ENCODE measurements at places on chromosomes 5 and 9. TPM values are rescaled to one million over a fixed set of nuclear protein-coding genes. Genes with fewer than 3 reads are reported as not detected.

DNA sequence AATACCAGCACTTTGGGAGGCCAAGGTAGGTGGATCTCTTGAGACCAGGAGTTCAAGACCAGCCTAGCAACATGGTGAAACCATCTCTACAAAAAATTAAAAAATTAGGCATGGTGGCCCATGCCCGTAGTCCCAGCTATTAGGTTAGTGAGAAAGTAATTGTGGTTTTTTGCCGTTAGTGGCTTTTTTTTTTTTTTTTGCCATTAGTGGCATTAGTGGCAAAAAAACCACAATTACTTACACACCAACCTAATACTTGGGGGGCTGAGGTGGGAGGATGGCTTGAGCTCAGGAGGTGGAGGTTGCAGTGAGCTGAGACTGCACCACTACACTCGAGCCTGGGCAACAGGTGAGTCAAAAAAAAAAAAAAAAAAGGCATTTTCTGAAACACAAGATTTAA is 27.8 kb downstream of the MLANA start:
- H3K27me3 ChIP-seq, result no peaks in the 10 kb centered on the region
- no peaks in the 10 kb centered on the region for H3K36me3 ChIP-seq
- no peak for DNase-seq

LRRC70 gene
- 4.2 TPM for total RNA-seq

GABRA1 gene
- total RNA-seq, result not detected

DNA sequence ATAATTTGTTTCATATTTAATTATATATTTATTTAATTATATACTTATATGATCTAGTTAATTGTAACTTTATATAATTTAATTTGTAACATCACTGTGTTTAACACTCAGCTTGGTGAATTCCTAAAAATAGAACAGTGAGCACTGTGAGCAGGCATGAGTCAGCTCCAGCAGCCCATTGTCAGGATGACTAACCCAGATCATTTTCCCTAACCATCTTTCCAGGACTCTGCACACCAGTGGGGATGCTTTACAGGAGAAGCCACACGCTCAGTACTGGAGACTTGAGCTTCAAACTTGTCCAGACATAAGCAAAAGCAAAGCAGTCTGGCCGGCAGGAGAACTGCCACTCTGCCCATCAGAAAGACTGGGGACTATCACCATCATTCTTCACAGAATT is 446.2 kb upstream of the TRPC7 start:
- H3K4me3 ChIP-seq, result no peak overlapping the region
- no peaks in the 10 kb centered on the region for H3K4me1 ChIP-seq
- no peak overlapping the region for H3K27ac ChIP-seq
- H3K36me3 ChIP-seq, result no peaks in the 10 kb centered on the region
- DNase-seq, result no peak
- no peaks in the 10 kb centered on the region for H3K27me3 ChIP-seq

DNA sequence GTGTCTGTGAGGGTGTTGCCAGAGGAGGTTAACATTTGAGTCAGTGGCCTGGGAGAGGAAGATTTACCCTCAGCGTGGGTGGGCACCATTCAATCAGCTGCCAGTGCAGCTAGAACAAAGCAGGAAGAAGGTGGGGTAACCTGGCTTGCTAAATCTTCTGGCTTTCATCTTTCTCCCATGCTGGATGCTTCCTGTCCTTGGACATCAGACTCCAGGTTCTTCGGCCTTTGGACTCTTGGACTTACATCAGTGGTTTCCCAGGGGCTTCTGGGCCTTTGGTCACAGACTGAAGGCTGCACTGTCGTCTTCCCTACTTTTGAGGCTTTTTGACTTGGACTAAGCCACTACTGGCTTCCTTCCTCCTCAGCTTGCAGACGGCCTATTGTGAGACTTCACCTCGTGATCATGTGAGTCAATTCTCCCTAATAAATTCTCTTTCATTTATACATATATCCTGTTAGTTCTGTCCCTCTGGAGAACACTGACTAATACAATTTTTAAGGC is 38.1 kb downstream of the PBX3 start:
- no peak overlapping the region for H3K4me3 ChIP-seq
- no peak for DNase-seq
- H3K27ac ChIP-seq, result no peak overlapping the region
- H3K27me3 ChIP-seq, result no peaks in the 10 kb centered on the region

DNA sequence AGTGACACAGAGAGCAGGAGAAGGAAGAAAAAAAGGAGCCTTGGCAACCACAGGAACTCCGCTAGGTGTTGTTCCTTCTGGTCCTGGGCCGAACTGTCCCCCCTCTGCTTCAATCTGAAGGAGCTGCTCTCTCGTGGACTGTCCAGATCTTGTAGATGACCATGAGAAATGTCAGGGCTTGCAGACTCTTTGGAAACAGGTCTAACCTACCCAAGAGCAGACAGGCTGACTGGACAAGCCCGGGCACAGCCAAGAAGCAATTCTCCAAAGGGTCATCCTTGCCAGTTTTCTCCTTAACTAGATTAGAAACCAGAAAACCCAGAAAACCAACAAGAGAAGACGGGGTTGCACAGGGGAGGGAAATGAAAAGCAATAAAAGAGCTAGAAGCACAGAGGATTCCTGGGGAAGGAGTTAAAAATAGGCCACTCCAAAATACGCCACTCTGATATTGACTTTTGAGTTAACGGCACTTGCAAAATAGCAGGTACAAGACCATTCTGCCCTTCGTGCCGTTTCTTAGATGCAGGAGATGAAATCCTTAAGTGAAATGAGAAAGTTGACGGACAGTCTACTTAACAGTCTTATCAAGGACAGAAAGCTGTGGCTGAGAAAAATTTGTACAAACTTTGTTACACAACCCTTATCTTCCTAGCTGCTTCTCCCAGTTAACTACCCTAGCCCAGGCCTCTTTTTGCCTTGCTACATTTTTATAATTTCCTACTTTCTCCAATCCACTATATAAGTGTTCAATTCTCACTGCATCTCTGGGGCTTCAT is 5.8 kb downstream of the GCNT4 start:
- no peak overlapping the region for H3K4me3 ChIP-seq
- no peaks in the 10 kb centered on the region for H3K36me3 ChIP-seq
- DNase-seq, result no peak
- peaks cover 39% of the 10 kb centered on the region for H3K4me1 ChIP-seq
- peaks cover 4% of the 10 kb centered on the region for H3K27me3 ChIP-seq

- no peaks in the 10 kb centered on the region for H3K36me3 ChIP-seq
- no peaks in the 10 kb centered on the region for H3K4me1 ChIP-seq
- H3K4me3 ChIP-seq, result no peak overlapping the region
- no peaks in the 10 kb centered on the region for H3K27me3 ChIP-seq
Measured at GRCh38 chr5:134857401-134857800, 11.6 kb downstream of the C5orf24 start.

C5 gene
- 1.8 TPM for total RNA-seq

MRRF gene
- 31.5 TPM for total RNA-seq

DNA sequence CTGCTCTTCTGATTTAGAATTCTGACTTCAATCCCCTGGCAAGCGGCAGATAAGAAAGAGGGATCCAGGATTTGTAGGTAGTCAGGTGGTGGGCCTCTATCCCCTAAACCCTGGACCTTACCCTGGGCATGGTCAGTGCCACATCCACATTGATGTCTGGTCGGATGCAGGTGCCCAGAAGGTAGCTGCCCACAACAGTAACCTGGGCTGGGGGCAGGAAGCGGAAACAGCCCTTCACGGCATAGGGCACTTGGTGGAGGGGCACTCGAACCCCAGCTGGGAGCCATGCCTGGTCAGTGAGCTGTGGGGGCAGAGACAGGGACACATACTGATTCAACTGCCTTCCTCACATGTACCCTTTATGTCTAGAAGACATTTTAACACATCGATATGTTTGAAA is 3.8 kb downstream of the NOL6 start:
- H3K4me1 ChIP-seq, result peaks cover 7% of the 10 kb centered on the region
- H3K27ac ChIP-seq, result no peak overlapping the region
- H3K4me3 ChIP-seq, result no peak overlapping the region
- no peaks in the 10 kb centered on the region for H3K27me3 ChIP-seq

DNA sequence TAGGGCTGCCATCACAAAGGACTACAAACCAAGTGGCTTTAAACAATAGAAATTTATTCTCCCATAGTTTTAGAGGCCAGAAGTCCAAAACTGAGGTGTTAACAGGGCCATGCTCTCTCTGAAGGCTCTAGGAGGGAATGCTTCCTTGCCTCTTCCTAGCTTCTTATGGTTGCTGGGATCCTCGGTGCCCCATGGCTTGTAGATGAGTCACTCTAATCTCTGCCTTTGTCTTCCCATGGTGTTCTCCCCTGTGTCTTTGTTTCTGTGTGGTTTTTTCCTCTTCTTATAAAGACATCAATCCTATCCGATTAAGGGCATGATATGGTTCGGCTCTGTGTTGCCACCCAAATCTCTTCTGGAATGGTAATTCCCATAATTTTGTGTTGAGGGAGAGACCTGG is 178.8 kb upstream of the NREP start:
- DNase-seq, result no peak
- no peak overlapping the region for H3K4me3 ChIP-seq
- H3K27ac ChIP-seq, result no peak overlapping the region
- H3K36me3 ChIP-seq, result no peaks in the 10 kb centered on the region
- no peaks in the 10 kb centered on the region for H3K27me3 ChIP-seq

CDC25C gene
- total RNA-seq, result not detected

RNF180 gene
- not detected for total RNA-seq

- no peak overlapping the region for H3K27ac ChIP-seq
- H3K4me3 ChIP-seq, result no peak overlapping the region
- no peaks in the 10 kb centered on the region for H3K4me1 ChIP-seq
- no peaks in the 10 kb centered on the region for H3K36me3 ChIP-seq
Measured at GRCh38 chr9:16571127-16571802, 299.2 kb downstream of the BNC2 start.

GRCh38 chr5:72166070-72166979 is 59.0 kb downstream of the MAP1B start:
- no peaks in the 10 kb centered on the region for H3K36me3 ChIP-seq
- peaks cover 3% of the 10 kb centered on the region for H3K27me3 ChIP-seq

KCNV2 gene
- not detected for total RNA-seq

GRCh38 chr9:36328798-36329411 is 70.7 kb upstream of the GNE start:
- H3K27me3 ChIP-seq, result no peaks in the 10 kb centered on the region
- no peak overlapping the region for H3K4me3 ChIP-seq
- DNase-seq, result peak; percentile 24
- peaks cover 2% of the 10 kb centered on the region for H3K36me3 ChIP-seq
- no peak overlapping the region for H3K27ac ChIP-seq

- H3K4me1 ChIP-seq, result no peaks in the 10 kb centered on the region
- H3K27me3 ChIP-seq, result no peaks in the 10 kb centered on the region
- H3K4me3 ChIP-seq, result no peak overlapping the region
- DNase-seq, result no peak
- H3K27ac ChIP-seq, result no peak overlapping the region
Measured at GRCh38 chr9:83444110-83444509, 94.1 kb downstream of the FRMD3 start.

DNA sequence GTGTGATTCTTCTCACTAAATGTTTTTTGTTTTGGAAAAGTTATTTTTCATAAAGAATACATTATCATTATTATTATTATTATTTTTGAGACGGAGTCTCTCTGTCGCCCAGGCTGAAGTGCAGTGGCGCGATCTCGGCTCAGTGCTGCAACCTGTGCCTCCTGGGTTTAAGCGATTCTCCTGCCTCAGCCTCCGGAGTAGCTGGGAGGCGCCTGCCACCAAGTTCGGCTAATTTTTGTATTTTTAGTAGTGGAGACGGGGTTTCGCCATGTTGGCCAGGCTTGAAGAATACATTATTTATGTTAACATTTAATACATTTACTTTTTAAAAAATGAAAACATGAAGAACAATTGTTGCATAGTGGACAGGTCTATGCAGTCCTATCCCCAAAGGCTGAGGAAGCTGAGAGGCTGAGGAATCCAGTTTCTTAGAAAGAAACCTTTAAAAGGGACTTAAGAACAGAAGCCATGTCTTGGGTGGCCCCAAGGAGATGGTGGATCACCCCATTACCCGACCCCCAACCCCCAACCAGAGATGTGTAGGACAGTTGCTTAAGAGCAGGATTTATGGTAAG is 2.0 kb downstream of the TMEM38B start:
- no peaks in the 10 kb centered on the region for H3K36me3 ChIP-seq
- peaks cover 11% of the 10 kb centered on the region for H3K4me1 ChIP-seq
- H3K27ac ChIP-seq, result no peak overlapping the region
- no peak overlapping the region for H3K4me3 ChIP-seq

DNA sequence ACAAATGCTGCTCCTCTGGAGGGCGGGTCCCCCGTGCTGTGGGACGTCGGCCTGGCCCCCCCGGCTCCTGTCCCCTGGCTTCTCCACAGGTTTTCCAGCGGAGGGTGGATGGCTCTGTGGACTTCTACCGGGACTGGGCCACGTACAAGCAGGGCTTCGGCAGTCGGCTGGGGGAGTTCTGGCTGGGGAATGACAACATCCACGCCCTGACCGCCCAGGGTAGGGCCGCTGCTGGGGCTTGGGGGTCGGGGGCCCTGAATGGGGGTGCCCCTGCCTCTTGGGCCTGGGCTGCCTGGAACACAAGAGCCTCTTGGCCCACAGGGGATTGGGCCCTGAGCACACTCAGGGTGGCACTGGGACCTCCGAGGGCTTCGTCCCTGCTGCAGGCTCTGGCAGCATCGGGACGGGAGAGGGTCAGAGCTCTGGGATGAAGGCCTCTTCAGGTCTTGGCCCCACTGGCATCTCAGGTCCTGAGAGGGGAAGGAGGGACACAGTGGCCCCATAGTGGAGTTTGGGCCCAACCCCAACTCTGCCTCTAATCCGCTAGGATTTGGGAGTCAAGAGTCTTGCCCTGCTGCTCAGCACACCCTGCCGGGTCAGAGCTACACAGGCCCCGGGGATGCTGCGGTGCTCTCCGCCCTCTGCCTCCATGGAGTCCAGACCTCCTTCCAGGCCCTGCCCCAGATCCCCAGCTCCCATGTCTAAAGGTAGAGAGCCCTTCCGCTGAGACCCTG is 5.2 kb downstream of the FCN2 start:
- no peak for DNase-seq
- H3K4me1 ChIP-seq, result peaks cover 5% of the 10 kb centered on the region
- H3K27me3 ChIP-seq, result peaks cover 46% of the 10 kb centered on the region
- H3K27ac ChIP-seq, result no peak overlapping the region

LRRC14B gene
- total RNA-seq, result not detected

GRCh38 chr5:14607104-14607503 is 25.5 kb downstream of the OTULINL start:
- H3K27ac ChIP-seq, result no peak overlapping the region
- DNase-seq, result no peak
- H3K27me3 ChIP-seq, result no peaks in the 10 kb centered on the region
- H3K4me3 ChIP-seq, result no peak overlapping the region
- peaks cover 45% of the 10 kb centered on the region for H3K36me3 ChIP-seq

DNA sequence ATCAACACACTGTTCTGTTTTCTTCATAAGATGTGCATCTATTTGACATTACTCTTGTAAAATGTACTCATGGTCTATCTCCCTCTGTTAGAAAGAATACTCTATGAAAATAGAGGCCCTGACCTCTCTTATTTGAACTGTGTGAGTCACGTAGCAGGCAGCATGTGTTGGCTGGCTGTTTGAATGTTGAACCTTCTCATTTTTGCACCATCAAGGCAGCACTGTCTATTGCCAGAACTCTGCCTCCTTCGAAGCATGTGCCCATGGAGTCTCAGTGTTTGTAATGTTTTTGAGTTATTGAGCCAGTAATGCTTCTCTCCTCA is 144.4 kb downstream of the ALDH1A1 start:
- H3K27me3 ChIP-seq, result no peaks in the 10 kb centered on the region
- no peak overlapping the region for H3K27ac ChIP-seq
- H3K36me3 ChIP-seq, result no peaks in the 10 kb centered on the region
- H3K4me1 ChIP-seq, result no peaks in the 10 kb centered on the region

GRCh38 chr9:10265153-10265631 is 347.6 kb downstream of the PTPRD start:
- H3K27ac ChIP-seq, result no peak overlapping the region
- H3K36me3 ChIP-seq, result no peaks in the 10 kb centered on the region
- H3K4me3 ChIP-seq, result no peak overlapping the region
- no peaks in the 10 kb centered on the region for H3K4me1 ChIP-seq

AFAP1L1 gene
- 0.35 TPM for total RNA-seq
